ENCODE measurements at places on chromosomes 1 and 21. TPM values are rescaled to one million over a fixed set of nuclear protein-coding genes. Genes with fewer than 3 reads are reported as not detected.

The FCRL4 gene
- not detected for total RNA-seq

The CFAP45 gene
- total RNA-seq, result 0.76 TPM

The TMEM82 gene
- total RNA-seq, result not detected

The FCRL5 gene
- not detected for total RNA-seq

The S100A16 gene
- total RNA-seq, result 282 TPM

The AIRE gene
- not detected for total RNA-seq

The C1orf116 gene
- 47.1 TPM for total RNA-seq

The CFAP107 gene
- not detected for total RNA-seq

The BEND5 gene
- total RNA-seq, result not detected

The PCAT6 gene
- not detected for total RNA-seq

The CHI3L2 gene
- not detected for total RNA-seq

The METTL25B gene
- total RNA-seq, result 30.0 TPM

The SPATA45 gene
- not detected for total RNA-seq

The TMOD4 gene
- not detected for total RNA-seq

The AZIN2 gene
- total RNA-seq, result 0.13 TPM

The GRIK3 gene
- total RNA-seq, result not detected

The ADORA1 gene
- 0.89 TPM for total RNA-seq

The SLC1A7 gene
- 3.1 TPM for total RNA-seq

The CFAP74 gene
- total RNA-seq, result not detected

The CNR2 gene
- total RNA-seq, result not detected

The RIPK4 gene
- 60.9 TPM for total RNA-seq

The S100A7A gene
- not detected for total RNA-seq

The RCSD1 gene
- not detected for total RNA-seq

Measured in HT-29 (cell line).